A549 treated with CpdA at 1 μM for 4 hours (cell line): ENCODE measurements at places on chromosomes 5 and 9. TPM values are rescaled to one million over a fixed set of nuclear protein-coding genes. Genes with fewer than 3 reads are reported as not detected.

Gene SLC36A3
- not detected in 5 replicates for total RNA-seq

Gene MSX2
- total RNA-seq, result 4.6 to 6.7 TPM (median 6.3 TPM) in 5 replicates

Gene AK6
- total RNA-seq, result 37.4 to 57.8 TPM (median 51.8 TPM) in 5 replicates

Gene OLFM1
- 9.8 to 11.7 TPM (median 10.8 TPM) in 5 replicates for total RNA-seq

Gene CNTFR
- total RNA-seq, result 0.08 to 0.19 TPM (median 0.10 TPM) in 5 replicates

Gene CCL21
- total RNA-seq, result not detected in 5 replicates

Gene EGFL7
- 39.5 to 60.2 TPM (median 52.8 TPM) in 5 replicates for total RNA-seq

Gene NEK6
- total RNA-seq, result 55.7 to 69.5 TPM (median 61.4 TPM) in 5 replicates

Gene TPPP
- 4.7 to 5.2 TPM (median 4.9 TPM) in 5 replicates for total RNA-seq

Gene FOXD4L5
- total RNA-seq, result 0.05 to 0.12 TPM (median 0.06 TPM) in 3 of 5 replicates, not detected in the others

Gene TICAM2
- 0.46 to 1.1 TPM (median 1.0 TPM) in 5 replicates for total RNA-seq

Gene CD180
- total RNA-seq, result 0.05 TPM in 1 of 5 replicates, not detected in the others

Gene C9
- 0.02 TPM in 1 of 5 replicates, not detected in the others for total RNA-seq

Gene FOXD4L4
- total RNA-seq, result 0.08 TPM in 2 of 5 replicates, not detected in the others

Gene C1QTNF2
- 0.14 to 0.16 TPM (median 0.15 TPM) in 4 of 5 replicates, not detected in the other for total RNA-seq

Gene PIP5K1B
- total RNA-seq, result not detected in 5 replicates

Gene HRCT1
- total RNA-seq, result 0.11 to 0.14 TPM in 2 of 5 replicates, not detected in the others

Gene IL13
- 0.07 TPM in 1 of 5 replicates, not detected in the others for total RNA-seq

Gene UBAP2
- 37.1 to 43.7 TPM (median 39.5 TPM) in 5 replicates for total RNA-seq

Gene RLN2
- 0.17 TPM in 1 of 5 replicates, not detected in the others for total RNA-seq

Gene PCDHGB2
- 0.07 to 0.19 TPM (median 0.17 TPM) in 5 replicates for total RNA-seq

Gene FGFR4
- total RNA-seq, result 18.9 to 25.5 TPM (median 23.5 TPM) in 5 replicates

Gene NR5A1
- 0.08 TPM in 1 of 5 replicates, not detected in the others for total RNA-seq

Gene GAS1
- total RNA-seq, result 0.05 to 0.13 TPM (median 0.10 TPM) in 5 replicates

Gene SLC6A19
- total RNA-seq, result 0.02 TPM in 1 of 5 replicates, not detected in the others

Gene BTNL9
- total RNA-seq, result 0.64 to 1.5 TPM (median 1.1 TPM) in 5 replicates

Gene NPR3
- 20.5 to 25.1 TPM (median 21.7 TPM) in 5 replicates for total RNA-seq

Gene PDE6A
- total RNA-seq, result 0.08 to 0.26 TPM (median 0.12 TPM) in 5 replicates

Gene GABRG2
- total RNA-seq, result not detected in 5 replicates

Gene SLC6A7
- 0.01 to 0.07 TPM in 2 of 5 replicates, not detected in the others for total RNA-seq

Gene GNA14
- not detected in 5 replicates for total RNA-seq

Gene SOX30
- total RNA-seq, result 0.05 to 0.07 TPM in 2 of 5 replicates, not detected in the others

Gene OCLN
- 10.4 to 17.4 TPM (median 11.9 TPM) in 5 replicates for total RNA-seq

Gene CARD9
- 0.69 to 2.4 TPM (median 1.2 TPM) in 5 replicates for total RNA-seq

Gene GRIA1
- total RNA-seq, result not detected in 5 replicates
